NCI-H2171 (cell line): ENCODE measurements at places on chromosomes 7 and 10.

DNA sequence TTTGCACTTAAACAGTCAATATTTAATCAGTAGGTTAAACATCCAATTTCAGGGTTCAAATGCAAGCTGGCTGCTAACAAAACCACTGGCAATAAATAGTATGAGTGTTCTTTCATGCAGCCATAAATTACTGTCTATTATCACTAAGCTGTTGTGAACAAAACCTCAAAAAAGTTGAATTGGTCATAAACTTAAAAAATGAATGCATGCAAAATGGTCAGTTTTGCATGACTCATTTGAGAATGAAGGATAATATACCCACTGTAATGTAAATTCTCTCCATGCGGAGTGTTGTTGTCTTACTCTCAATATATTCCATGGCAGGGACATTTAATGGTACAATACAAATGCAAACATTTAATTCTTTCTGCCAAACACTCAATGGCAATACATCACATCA lies 226.4 kb downstream of the MAGI2 start:
- no peak for DNase-seq

DNA sequence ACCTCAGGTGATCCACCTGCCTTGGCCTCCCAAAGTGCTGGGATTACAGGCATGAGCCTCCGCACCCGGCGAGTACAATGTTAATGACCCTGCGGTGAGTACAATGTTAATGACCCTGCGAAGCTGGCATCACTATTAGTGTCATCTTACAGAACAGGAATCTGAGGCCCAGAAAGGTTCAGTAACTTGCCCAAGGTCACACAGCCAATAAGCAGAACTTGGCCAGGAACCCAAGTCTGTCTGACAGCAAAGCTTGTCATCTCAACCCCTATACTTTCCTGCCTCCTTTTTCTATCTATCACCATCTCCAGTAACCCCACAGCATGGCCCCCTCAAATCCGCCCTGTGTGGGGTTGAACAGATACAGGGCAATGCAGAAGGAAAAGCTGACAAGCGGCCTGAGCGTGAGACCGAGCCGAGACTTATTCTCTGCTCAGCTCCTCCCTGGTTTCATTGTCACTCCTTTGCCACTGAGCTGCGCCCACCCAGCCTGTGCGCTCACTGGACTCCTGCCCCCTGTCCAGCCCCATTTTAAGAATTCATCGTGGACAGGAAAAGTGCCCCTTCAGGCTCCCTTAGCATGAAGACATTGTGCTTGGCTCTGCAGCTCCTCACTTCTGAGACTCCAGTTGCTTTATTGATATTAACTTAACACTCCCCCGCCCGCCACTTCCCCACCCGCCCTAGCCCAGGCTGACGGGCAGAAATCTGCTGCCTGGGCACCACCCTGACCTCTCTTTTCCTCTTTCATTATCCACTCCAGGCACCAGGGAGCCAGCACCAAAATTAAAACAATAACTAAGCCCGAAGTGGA lies 58.1 kb upstream of the LBX1 start:
- no peak for DNase-seq

DNA sequence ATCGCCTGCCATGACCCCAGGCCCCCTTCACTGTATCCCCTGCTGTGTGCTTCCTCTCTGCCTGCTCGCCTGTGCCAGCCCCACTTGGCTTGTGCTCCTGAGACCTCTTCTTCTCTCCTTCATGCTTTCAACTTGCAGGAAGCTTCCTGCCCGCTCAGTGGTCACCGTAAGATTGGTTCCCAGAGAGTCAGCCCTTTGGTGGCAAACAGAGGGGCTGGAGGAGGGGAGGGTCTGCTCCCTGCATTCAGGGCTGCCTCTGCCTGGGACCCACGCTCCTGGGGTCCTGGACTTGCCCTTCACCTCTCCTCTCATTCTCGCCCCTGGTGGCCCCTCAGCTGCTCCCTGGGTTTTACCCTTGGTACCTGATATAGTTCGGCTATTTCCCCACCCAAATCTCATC lies 45.8 kb upstream of the ZNF32 start:
- no peak for DNase-seq

DNA sequence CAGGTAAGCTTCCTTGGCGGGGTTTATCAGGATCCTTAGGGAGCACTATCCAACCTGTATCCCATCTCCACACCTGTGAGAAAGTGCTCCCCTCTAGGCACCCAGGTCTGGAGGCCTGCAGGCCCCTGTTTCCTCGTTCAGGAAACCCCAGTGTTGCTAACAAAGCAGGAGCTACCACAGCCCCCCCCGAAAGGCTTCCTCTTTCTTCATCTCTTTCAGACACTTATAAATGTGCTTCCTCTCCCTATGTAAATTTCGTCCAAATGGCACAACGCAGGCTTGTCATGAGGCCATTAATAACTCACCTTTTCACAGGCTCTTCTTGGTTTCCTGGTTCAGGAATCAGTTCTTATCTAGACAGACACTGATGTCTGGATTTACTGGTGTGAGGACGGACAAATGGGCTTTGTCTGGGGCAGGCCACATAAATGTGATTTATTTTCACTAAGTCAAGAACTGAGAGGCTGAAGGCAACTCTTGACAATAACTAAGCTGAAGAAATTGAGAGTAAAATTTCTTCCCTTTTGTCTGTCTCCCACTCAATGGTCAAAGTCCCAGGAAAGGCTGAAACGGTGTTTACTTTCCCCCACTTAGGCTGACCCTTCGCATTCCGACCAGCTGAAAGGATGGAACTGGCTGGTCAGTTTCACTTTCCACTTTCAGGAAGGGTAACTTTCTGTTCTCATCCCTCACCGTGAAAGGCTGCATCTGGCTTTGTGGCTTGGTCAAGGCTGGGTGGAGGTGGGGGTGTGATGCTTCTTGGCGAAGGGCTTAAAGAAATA lies 46.8 kb downstream of the PIK3AP1 start:
- no peak for DNase-seq

- no peak for DNase-seq
These were observed 1017.0 kb upstream of the KCND2 start for GRCh38 chr7:119256001-119256400.

- DNase-seq = no peak
These were observed 37.6 kb downstream of the PLXDC2 start for GRCh38 chr10:19853831-19854230.

DNA sequence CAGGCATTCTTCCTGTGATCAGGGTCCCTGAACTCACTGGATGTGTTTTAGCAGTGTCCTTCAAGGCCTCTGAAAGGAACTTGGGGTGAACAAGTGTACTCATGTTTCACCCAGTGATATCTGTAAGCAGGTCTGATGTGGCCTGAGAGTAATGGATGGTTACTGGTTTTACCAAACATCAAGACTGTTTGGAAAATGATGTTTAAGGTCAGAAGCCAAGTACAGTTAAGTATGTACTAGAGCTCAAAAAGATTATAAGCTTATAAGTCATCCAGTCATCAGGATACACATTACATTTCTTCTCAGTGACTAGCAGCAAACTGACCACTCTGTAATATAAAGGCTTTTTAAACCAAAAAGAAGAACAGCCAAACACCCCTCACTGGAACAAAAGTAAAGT lies 79.8 kb upstream of the PTN start:
- no peak for DNase-seq
